NCI-H146 (cell line): ENCODE measurements at places on chromosomes 5 and 9.

GRCh38 chr5:97010606-97011005 lies 74.7 kb downstream of the LNPEP start:
- no peak for DNase-seq

DNA sequence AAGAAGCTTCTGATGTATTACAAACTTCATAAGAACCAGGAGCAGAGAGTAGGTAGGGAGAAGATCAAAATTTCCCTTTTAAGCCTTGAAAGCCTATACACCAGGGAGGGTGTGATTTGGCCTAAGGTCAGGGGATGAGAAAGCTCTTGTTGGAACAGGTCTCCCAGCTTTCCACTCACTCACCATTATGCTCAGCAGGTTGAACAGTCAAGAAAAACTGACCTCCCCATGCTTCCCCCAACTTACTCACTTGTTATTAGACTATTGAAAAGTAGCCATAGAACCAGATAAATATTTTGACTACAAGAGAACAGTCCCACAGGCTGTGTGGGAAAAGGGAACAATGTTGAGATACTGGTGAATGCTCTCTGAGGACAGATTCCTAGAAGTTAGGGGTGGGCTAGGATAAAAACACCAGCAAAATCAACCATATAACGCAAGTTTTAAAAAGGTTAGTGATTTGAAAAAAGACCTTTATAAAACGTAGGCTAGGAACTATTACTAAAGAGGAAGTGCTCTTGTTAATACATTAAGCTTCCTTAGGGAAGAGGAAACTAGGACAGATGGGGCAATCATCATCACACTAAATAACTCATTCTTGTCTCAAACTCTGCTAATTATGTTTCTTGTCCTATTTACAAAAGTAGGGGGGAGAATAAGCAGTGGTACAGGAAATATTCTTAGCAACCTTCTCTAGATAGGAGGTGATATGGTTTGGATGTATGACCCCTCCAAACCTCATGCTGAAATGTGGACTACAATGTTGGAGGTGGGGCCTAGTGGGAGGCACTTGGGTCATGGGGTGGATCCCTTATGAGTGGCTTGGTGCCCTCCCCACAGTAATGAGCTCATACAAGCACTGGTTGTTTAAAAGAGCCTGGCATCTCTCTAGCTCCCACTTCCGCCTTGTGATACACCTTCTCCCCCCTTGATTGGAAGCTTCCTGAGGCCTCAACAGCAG lies 31.0 kb downstream of the PCDHGC5 start:
- no peak for DNase-seq

GRCh38 chr5:179668391-179668790 lies 12.4 kb downstream of the CBY3 start:
- peak; percentile 31 for DNase-seq

- no peak for DNase-seq
Observed at GRCh38 chr9:100479820-100480219, 6.9 kb downstream of the TMEFF1 start.

DNA sequence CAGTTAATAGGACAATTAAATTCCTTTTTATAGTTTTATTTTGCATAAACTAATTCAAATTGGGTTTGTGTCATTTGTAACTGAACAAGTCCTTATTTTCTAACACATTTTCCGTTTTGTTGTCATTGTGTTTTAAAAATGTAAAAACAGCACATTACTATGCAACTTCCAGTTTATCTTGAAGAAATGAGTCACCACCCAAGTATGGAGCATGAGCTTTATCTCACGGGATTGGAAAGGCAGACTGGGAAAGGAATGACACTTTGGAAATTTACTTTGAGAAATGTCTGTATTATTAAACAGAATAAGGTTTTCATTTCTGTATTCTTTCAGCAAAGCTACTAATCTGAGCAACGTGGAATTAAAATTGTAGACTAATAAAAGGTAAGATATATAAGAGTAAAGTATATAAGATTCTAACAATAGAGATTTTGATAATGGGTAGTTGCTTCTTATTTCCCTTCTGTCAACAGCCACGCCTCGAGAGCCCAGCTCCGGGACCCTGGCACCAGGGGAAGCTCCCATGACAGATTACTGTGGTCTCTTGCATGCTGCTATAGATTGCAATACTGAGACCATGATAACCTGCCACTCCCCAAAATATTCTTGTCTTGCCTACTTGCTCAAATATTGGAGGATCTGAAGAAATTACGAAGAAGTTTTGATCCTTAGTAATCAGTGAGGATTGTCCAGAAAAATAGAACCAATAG lies 433.1 kb downstream of the CHSY3 start:
- DNase-seq: no peak

- DNase-seq: no peak
Observed at GRCh38 chr5:83496626-83497025, 25.1 kb downstream of the VCAN start.

DNA sequence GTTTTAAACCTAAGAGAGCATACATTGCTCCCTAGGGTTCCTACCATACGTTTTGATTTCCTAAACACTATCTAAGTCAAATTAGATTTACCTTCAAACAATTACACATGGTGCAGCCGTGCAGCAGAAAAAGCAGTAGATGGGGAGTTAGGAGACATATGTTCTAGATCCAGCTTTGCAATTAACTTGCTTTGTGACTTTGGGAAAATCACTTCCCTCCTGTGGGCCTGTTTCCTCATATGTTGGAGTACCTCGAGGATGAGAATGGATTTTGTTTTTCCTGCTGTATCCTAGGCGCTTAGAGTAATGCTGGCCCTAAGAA lies 711 bp downstream of the MRPL50 start:
- peak; percentile 5 for DNase-seq

- DNase-seq: no peak
Observed at GRCh38 chr9:106486685-106487084, 376.3 kb upstream of the ZNF462 start.

DNA sequence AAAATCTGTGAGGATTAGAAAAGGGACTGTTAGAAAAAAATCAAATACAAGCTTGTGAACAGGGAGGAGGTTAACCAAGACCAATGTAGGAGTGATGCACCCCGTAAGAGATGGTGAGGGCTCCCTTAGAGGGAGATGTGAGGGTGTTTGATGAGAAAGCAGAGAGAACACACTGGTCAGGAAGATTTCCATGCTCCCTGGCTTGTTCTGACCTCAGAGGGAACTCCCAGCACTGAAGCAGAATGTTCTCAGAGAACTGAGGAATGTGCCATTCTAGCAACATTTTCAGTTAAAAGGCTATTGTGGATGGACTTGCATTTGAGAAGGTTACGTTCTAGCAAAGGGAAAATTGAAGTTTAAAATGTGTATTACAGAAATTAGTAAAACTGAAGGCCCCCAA lies 110.6 kb downstream of the HTR4 start:
- DNase-seq: no peak

DNA sequence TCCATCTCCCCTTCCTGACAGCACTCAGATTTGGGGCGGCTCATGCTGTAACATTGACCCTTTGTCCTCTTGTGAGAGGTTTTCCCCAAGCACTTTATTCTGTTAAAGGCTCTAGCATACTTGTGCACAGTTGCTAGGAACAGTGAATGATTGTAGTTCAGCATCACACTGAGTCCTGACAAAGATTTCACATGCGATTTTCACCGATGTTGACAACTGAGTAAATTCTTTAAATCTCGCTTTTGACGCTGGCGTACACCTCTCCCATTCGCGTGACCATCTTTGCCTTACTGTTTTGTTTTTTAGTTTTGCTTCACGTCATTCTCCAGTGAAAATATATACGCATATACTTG lies 780 bp downstream of the CDC37L1 start:
- no peak for DNase-seq

DNA sequence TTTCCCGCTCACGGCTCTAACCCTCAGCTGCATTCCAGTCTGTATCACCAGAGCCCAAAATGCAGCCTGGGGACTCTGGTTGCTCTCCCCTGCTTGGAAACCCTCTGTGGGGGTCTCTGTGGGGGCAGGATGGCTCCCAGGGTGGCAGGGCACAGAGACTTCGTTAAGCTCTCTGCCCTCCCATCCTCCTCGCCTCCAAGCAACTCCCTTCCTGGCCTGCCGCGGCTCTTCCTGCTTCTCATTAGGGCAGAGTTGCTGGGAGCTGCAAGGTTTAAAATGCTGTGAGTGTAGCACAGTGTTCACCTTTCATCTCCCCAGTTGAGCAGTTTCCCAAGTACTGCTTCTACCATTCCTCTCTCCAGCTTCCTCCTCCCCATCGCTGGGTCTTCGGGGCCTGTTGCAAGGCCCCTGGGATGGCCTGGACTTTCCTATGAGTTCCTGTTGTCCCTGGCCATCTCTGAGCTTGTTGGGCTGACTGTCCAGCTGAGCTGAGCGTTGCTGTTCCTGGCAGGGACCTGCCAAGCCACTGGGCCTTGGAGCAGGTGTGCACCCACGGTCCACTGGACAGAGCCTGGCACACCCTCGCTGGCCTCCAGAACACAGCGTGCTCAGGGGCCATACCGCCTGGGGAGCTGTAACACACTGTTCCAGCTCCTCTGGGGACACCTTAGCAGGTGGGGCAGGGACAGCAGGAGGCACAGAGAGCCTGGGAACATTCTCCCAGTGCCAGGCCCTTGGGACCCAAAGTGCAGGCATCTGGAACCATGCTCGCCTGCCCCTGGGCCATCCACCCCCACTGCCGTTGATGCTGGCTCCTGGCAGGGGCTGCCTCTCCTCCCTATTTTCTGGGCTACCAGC lies 188.4 kb downstream of the C9orf50 start:
- no peak for DNase-seq

- no peak for DNase-seq
Observed at GRCh38 chr9:84659313-84659712, 10.2 kb upstream of the NTRK2 start.
